Cardiac septum (tissue), 1 donor: ENCODE measurements at places on chromosomes 6 and 20. TPM values are rescaled to one million over a fixed set of nuclear protein-coding genes. Genes with fewer than 3 reads are reported as not detected.

DNA sequence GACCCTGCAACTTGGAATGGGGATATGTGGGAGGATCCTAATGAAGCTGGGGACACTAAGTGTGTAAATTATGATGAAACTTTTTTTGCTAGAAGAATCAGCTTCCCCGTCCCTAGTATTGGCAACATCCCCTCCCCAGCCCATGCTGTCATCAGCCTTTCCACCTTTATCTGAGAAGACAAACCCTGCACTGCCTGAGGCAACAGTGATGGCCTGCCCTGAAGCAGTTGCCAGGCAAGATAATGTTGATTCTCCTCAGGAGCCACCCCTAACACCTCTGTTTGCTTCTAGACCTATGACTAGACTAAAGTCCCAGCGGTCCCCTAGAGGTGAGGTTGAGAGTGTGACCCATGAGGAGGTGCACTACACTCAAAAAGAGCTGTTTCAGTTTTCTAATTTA lies 27.1 kb downstream of the MICA start:
- no peak for DNase-seq

DNA sequence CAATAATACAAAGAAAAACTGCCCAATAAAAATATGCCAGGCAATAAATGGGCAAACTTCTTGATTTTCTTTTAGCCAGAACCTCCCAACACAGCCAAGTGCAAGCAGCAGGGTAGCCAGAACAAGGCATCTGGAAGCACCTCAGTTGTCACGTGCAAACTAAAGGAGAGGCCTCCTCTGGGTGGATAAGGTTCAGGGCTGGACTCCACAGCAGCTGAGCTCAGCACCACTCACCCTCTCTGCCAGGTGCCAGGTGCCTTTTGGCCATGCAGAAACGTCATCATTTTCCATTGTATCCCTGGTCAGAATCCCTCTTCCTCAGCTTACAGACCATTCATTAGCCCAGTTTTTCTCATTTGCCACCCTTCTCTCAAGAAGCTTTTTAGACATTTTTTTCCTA lies 52.7 kb downstream of the SOD2 start:
- no peak for DNase-seq

- no peak for DNase-seq
Measured at GRCh38 chr6:91434576-91434975, 847.7 kb upstream of the MAP3K7 start.

DNA sequence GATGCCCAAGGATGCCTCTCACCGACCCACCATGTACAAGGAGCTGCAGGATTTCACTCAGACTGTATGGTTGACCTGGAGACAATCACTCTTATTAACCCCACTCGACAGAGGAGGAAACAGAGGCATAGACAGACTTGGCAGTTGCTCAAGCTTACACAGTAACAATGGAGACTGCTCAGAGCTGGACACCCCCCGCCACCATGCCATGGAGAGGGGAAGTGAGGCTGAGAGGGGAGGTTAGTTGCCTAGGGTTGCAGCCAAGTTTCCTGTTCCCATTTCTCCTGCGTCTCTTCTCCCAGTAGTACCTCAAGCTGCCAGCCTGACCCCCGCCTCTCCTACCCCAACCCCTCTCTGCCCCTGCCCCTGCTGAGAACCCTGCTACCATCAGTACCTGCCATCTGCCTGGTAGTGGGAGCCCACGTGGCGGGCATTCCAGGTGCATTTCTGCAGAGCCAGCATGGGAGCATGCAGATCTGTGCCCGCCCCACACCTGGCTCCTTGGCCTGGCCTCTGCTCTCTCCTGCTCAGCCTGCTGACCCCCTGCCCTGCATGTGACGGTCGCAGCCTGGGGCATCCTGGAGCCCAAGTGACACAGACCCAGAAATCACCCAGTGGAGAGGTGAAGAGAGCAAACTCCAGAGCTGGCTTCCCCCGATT lies 157.7 kb downstream of the PREX1 start:
- DNase-seq: no peak

GRCh38 chr6:124819346-124819745 lies 142.9 kb upstream of the RNF217 start:
- DNase-seq: no peak

- DNase-seq: no peak
Measured at GRCh38 chr6:8029243-8029870, 34.8 kb downstream of the BLOC1S5 start.

DNA sequence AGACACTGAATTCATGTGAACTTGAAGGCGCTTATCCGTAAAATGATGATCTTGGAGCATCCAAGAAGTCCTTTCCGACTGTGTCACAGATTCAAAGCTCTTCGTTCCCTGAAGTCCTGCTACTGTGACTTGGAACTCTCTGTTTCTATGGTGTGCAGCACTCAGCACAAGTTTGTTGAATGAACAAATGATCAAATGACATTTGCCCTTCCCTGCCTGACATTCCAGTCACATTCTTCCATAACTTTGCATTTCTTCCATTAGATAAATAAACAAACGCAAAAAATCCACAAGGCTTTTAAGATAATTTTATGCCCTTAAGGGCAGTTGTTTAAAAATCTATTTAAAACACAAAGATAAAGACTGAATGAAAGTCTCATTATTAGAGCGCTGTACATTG lies 39.9 kb downstream of the SGK1 start:
- DNase-seq: no peak

GRCh38 chr6:169899481-169900145 lies 148.2 kb downstream of the ERMARD start:
- no peak for DNase-seq

DNA sequence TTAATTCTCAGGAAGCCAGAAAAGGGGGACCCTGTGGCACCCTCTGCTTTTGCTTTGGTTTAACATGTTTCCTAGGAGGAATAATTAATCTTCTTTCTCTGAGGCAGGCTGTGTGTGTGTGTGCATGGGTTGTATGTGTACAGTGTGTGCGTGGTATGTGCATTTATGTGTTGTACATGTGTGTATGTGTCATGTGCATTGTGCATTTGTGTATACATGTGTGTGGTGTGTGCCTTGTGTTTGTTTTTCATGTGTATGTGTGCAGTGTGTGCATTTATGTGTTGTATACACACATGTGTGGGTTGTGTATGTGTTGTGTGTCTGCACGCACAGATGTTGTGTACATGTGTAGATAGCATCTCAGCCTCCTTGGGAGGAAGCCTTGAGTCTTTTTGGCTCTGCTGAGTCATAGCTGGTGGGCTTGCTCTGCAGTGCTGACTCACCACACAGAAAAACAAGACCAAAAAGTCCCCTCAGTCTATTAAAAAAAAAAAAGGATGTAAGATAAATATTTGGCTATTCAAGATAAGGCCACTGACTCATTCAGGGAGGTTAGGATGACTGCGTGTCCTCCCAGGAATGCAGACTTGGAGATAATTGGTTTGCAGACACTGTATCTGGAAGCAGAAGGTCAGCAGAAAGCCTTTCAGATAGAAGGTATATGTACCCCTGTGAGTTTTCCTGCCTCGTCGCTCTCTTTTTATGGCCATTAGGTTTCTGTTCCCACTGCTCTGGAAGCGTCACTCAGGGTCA lies 58.6 kb downstream of the SYNJ2 start:
- DNase-seq: peak; percentile 70

GRCh38 chr6:92160226-92160625 lies 1259.1 kb downstream of the EPHA7 start:
- DNase-seq: no peak

- no peak for DNase-seq
Measured at GRCh38 chr6:38508894-38509293, 130.8 kb downstream of the BTBD9 start.

DNA sequence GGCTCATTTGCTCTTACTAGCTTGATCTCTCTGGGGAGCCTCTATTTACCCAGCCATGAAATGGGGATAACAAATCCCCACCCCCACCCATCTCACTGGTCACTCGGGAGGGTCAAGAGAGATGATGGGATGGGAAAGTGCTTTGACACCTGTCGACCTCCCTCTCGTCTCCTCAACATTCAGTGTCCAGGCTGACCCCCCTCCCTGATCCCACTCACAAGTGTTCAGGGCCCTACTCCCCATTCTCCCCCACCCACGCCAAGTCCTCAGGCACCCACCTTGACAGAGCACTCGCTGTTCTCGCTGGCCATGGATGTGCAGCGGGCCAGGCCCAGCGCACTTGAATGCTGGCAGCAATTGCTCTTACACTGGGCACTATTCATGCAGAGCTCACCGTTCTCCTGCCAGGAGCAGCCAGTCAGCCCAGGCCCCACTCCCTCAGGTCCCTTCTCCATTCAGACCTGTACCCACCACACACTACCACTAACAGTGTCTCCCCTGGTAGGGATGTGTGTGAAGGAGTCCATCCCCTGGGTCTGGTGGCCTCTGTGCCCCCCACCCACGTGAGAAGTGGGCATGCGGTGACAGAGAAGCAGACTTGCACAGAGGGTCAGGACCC lies 1.6 kb downstream of the CLPS start:
- no peak for DNase-seq

DNA sequence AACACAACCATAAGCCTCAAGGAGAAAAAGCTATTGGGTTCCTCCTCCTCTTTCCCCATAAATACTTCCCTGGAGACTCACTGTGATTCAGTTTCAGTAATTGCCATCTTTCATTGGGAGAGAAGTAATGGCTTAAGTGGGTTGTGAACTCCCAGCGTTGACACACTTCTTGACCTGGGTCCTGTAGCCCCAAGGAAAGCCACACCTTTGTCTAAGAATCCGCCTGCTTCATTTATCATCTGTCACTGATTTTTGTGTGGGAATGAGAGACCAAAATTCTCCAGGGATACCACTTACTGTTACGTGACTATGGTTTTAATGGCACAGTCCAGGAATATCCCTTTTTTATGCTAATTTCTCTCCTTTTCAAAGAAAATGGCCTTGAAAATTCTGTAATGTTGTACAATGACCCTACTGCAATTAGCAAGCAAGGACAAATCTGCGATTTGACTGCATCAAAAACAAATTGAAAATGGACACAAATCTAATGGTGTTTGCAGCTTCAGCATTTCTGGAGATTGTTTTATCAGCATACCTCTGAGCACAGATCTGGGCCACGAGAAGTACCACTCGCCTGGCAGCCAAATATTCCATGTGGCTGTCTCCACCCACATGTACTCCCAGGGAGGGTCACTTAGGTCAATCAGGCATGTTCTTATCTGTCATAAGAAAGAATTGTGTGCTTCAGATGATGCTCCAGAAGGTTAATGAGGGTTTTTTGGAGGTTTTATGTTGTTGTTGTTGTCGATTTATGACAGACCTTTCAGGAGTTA lies 29.8 kb downstream of the DCBLD1 start:
- DNase-seq: no peak

- no peak for DNase-seq
Measured at GRCh38 chr6:89284963-89285735, 29.9 kb downstream of the GABRR2 start.

GRCh38 chr6:48961781-48962415 lies 501.2 kb downstream of the MMUT start:
- DNase-seq: no peak

- no peak for DNase-seq
Measured at GRCh38 chr6:130033949-130034348, 15.6 kb downstream of the L3MBTL3 start.

DNA sequence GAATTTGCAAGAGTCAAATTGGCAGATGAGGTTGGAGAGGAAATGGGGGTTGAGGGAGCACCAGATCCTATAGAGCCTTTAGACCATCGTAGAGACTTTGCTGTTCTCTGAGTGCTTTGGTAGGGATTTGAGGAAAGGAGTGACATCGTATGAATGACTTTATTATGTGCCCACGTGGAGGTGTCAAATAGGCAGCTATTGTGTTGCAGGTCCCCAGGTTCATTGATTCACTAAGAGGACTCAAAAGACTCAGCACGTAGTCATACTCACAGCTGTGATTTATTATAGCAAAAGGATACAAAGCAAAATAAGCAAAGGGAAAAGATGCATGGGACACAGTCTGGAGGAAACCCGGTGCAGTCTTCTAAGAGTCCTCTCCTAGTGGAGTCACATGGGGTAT lies 2.2 kb downstream of the MTRES1 start:
- no peak for DNase-seq

DNA sequence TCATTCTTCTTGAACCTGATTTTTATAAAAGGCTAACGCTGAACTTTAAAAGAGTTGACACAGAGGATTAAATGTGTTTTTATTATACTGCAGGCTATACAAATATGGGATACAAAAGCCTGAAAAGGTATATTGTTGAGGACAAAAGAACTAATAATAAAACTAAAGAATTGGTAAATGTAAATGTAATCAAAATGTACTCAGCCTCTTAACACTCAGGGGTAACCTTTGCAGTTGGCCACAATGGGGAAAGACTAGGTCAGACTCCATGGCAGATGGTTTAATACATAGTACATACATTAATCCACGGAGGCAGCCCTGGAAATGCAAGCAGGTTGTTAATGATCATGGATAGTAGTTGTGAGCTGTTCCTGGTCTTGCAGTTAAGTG lies 57.5 kb downstream of the SOBP start:
- no peak for DNase-seq

- DNase-seq: no peak
Measured at GRCh38 chr6:108762394-108762793, 85.8 kb upstream of the ARMC2 start.

DNA sequence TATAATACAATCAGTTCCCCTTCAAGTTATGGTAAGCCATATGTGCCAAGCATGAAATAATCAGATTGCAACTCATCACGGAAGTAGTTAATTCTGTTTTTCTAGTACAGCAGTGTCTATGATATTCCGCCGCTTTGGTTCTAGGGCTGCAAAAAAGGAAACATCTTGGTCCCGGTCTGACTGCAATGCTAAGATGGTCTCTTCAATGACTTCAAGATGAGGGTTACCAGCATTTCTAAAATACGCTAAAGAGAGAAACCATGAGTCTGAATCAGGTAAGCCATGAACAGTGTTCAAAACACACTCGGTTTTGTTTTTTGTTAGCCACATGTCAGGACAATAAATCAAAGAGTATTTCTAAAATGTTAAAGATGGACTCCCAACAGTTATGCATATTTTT lies 3.2 kb upstream of the ANKRD60 start:
- no peak for DNase-seq

- DNase-seq: no peak
Measured at GRCh38 chr6:150494241-150494640, 105.4 kb upstream of the PLEKHG1 start.

DNA sequence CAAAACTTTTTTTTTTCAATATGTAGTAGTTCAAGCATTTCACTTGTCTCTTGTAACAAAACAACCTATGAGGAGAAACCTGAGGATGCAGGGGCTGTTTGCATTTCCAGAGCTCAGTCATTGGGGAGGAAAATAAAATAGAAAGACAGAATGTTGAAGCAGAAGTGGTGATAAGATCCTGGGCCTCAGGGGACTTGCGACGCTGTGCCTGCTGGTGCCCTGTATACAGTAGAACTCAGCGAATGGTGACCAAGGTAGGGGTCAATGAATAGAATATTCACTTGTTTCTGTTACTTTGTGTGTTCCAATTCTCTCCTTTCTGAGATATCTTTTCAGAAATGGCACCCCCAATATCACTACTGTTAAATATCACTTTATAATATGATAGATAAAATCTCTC lies 271.6 kb downstream of the FARS2 start:
- no peak for DNase-seq

GRCh38 chr20:44714701-44715498 lies at the start of gene CCN5:
TSS of gene CCN5 (plus strand) at chr20:44715369. CDS start at chr20:44715391, 22 bp downstream.
- DNase-seq: peak; percentile 89

GRCh38 chr6:147000545-147001488 lies 203.4 kb upstream of the STXBP5 start:
- DNase-seq: no peak

MRAP2 gene
- total RNA-seq: 0.48 TPM

BACH2 gene
- 8.4 TPM for total RNA-seq

LAMA5 gene
- total RNA-seq: 101 TPM

HCK gene
- 5.5 TPM for total RNA-seq

CSNK2A1 gene
- total RNA-seq: 111 TPM

SPATA25 gene
- 3.3 TPM for total RNA-seq

COX4I2 gene
- total RNA-seq: 11.3 TPM

ARHGAP40 gene
- total RNA-seq: not detected

MAS1 gene
- total RNA-seq: 0.03 TPM

NR2E1 gene
- 0.08 TPM for total RNA-seq

SLC17A1 gene
- total RNA-seq: not detected
